ENCODE measurements at places on chromosomes 12 and 14. TPM values are rescaled to one million over a fixed set of nuclear protein-coding genes. Genes with fewer than 3 reads are reported as not detected.

The LIN7A gene
- total RNA-seq, result 1.1 TPM

The ASCL4 gene
- not detected for total RNA-seq

The HEATR5A gene
- 13.2 TPM for total RNA-seq

The TC2N gene
- not detected for total RNA-seq

The SLC7A7 gene
- 1.1 TPM for total RNA-seq

The LRIG3 gene
- 9.5 TPM for total RNA-seq

The DAO gene
- not detected for total RNA-seq

The ACOT2 gene
- total RNA-seq, result 13.7 TPM

All from HT1080 (cell line).